ENCODE measurements at places on chromosomes 6 and 20.

GRCh38 chr6:46407246-46407645 lies 84.0 kb downstream of the RCAN2 start:
- no peak for DNase-seq

- DNase-seq = no peak
These were observed 8.1 kb downstream of the BPIFA2 start for GRCh38 chr20:33176101-33176500.

DNA sequence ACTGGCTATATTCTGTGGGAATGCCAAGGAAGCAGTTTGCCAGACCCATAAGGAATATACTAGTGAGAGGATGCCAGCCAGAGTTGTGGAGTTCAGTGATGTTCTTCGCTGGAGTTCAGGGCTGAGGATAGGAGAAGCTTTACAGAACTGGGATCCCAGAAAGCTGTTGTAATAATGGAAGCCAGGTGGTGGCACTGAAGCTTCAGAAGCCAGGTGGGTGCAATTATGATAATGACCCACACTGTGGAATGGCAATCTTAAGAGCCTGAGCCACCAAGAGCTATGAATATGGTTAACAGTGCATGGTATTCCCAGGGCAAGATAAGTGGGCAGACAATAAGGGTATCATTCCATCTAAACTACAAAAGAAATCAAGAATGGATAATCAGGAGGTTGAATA lies 25.1 kb upstream of the ENPP1 start:
- DNase-seq = peak; percentile 5

DNA sequence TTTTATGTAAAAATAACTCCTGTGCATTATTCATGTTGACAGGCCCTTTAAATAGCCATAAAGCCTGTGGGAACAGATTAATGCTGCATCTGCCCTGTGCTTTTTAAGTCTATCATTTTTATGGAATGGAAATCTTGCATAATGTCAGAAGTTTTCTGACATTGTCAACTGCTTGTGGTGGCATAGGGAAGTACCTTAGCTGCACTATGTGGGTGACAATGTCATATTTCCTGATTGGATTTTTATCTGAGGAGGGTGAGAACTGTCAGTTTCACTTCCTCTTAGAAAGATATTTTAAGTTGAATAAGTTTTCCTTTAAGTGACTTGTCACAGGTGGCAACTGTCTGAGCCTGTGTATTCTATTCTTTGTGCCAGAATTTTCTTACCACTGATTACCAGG lies 267.9 kb downstream of the PLCB1 start:
- DNase-seq = peak; percentile 35

DNA sequence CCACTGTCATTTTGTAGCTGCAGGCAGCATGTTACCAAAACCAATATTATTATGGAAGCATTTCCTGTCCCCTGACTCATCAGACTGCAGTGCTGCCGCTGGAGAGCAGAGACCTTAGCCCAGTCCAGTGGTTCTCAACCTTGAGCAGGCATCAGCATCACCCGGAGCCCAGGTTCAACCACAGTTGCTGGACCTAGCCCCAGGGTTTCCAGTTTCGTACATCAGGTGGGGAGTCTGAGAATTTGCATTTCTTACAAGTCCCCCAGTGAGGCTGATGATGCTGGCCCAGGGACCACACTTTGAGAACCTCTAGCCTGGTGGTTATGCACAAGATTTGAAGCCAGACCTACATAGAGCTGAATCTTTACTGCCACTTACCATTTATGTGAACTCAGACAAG lies 47.3 kb downstream of the LY86 start:
- no peak for DNase-seq

GRCh38 chr6:130018744-130019325 lies 454 bp downstream of the L3MBTL3 start:
- peak; percentile 5 for DNase-seq

- DNase-seq = no peak
These were observed 52.3 kb downstream of the HUS1B start for GRCh38 chr6:604579-604978.

DNA sequence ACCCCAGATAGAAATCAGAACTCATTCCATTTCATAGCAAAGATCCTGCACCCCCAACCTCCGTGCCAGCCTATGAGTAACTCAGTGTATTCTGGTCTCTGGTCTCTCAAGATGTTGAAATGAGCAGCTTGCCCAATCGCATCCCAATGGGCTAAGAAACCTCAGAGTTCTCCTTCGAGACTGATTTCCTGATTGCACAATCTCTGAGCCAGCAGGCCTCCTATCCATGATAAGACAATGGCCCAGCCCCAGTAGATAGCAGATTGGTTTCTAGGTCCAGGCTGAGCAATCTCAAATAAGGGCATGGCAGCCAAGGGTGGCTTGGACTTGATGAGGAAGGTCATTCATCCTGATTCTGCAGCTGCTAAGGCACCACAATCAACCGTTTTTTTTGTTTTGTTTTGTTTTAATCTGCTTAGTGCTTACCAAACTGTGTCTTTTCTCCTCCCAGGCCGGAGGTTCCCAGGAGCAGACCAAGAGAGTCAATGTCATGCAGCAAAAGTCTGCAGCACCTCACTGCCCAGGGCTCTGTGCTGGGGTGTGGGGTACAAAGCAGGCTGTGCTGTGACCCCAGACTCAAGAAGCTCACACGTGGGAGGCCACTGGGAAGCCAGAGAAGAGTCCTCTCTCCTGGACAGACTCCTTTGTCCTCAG lies 125.1 kb upstream of the NXT1 start:
- DNase-seq = peak; percentile 64

DNA sequence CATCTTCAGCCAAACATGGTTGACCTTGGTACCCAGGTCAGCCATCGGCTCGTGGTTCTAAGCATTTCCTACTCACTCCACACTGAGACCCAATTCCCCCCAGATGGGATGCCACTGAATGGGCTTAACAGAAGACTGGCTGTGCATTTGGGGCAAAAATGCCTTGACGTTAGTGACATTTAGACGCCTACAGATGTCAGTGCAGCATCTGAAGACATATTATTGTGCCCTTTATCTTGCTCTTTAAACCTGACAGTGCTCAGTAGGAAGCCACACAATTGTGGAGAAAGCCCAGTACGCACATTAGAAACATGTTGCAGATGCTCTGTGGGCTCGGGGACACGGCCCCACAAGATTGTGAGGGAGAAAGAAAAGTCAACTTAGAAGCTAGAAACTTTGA lies 414.7 kb downstream of the PTPRT start:
- DNase-seq = no peak

GRCh38 chr6:13643125-13643524 lies 28.0 kb downstream of the NOL7 start:
- DNase-seq = no peak

DNA sequence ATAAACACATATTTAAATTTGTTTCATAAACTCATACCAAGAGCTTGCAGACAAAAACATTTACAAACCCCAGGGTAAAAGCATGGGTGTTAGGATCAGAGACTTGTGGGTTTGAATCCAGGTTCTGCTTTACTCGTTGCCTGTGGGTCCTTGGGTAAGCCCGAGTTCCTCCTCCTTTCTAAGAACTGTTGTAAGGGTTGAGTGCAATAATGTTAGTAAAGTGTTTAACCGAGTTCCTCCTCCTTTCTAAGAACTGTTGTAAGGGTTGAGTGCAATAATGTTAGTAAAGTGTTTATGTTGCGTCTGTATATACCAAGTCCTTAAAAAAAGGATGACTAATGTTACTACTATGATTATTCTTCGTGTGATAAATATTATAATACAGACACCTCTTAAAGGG lies 18.7 kb downstream of the CCDC170 start:
- DNase-seq = peak; percentile 35

Measured in CD4-positive, alpha-beta T cell treated with Interferon alpha-2 for 1 hour (primary cell).